ENCODE measurements at places on chromosomes 5 and 9.

- DNase-seq, result no peak
These were observed 23.4 kb upstream of the SCGB3A2 start for GRCh38 chr5:147854894-147855773.

DNA sequence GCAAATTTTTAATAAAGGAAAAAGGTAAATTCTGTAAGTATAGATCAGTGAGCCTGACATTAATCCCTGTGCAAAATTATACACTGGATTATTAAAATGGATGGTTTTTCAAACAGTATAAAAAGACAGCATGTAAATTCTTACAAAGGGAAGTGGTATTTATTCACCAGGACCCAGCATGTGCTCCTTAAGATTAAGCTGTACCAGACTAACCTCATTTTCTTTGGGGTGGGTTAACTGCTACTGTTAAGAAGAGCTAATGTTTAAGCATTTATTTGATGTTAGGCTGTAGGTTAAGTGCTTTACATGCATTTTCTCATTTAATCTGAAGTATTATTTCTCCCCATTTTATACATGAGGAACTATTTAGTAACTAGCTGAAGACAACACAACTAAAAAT lies 60.3 kb upstream of the RFX3 start:
- DNase-seq, result no peak

DNA sequence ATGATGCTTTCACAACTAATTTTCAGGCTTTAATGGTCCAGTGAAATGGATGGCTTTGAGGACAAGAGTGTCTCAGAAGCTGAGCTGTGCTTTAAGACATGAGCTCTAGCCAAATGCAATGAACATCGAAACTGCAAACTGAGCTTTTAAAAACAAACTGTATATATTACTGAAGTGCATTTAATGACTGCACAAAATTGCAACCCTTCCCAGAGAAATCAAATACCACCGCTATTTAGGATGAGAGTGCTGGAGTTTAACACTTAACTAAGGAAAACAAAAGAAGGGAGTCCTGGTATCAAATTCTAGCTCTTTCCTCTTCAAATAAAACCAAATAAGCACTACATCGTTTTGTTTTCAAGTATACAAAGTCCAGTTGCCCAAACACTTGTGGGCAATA lies 163.9 kb downstream of the SLF1 start:
- DNase-seq, result no peak

- no peak for DNase-seq
These were observed 2.5 kb upstream of the TCF7 start for GRCh38 chr5:134111741-134112647.

- DNase-seq, result no peak
These were observed 17.4 kb downstream of the CDH9 start for GRCh38 chr5:27020973-27021372.

DNA sequence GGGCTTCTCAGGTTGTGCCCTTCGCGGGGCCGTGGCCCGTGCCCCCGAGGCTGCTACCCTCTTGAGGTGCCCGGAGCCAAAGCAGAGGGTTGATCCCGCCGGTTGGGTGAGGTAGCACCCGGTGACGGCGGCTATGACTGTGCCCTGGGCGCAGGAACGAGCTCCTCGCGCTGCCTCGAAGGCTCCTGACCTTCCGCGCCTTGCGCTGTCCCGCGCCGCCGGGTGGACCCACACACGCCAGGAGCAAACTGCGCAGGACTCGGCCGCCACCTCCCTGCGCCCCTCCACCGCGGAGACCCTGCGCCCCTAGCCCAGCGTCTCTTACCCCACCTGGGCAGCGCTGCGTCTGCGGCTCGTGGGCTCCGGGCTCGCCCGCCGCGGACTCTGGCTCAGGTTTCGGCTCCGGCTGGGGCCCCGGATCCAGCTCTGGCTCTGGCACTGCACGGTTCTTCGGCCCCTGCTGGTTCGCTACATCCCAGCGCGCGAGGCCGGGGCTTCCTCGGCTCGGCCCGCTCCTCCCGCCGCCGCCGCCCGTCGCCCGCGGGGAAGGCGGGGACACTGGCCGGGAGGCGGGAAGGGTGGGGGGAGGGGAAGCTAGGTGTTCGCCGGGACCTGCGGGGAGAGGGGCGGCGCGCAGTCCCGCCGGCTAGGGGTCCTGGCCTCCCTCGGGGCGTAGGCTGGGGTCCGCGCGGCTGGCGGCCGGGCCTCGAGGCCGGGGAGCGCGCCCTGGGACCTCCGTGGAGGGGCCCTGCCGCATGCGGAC lies 5.4 kb upstream of the PITX1 start:
- DNase-seq, result no peak

GRCh38 chr9:121707477-121708424 lies 56.3 kb downstream of the DAB2IP start:
- no peak for DNase-seq

- DNase-seq, result no peak
These were observed 37.3 kb upstream of the ADRA1B start for GRCh38 chr5:159878988-159879471.

GRCh38 chr9:124364141-124364540 lies 51.1 kb downstream of the PSMB7 start:
- DNase-seq, result no peak

GRCh38 chr9:96413302-96414221 lies 4.6 kb downstream of the ZNF367 start:
- no peak for DNase-seq

GRCh38 chr9:72949244-72949582 lies 3.6 kb downstream of the ALDH1A1 start:
- no peak for DNase-seq

DNA sequence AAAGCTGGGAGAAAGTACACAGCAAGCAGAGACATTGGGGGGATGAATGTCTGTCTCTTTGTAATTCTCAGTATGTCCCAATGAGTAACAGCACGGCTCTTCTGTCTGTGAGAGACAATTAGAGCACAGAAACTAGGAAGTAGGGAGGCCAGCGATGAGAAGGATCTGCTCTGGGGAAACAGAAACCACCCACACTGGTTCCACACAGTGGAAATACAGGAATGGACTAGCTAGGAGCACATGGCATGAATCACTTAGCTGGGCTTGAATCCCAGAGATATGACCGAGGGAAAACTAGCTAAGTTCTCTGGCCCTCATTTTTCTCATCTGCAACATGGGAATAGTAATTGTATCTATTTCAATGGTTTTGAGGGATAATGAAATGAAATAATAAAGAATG lies 895.9 kb downstream of the TLE4 start:
- no peak for DNase-seq

DNA sequence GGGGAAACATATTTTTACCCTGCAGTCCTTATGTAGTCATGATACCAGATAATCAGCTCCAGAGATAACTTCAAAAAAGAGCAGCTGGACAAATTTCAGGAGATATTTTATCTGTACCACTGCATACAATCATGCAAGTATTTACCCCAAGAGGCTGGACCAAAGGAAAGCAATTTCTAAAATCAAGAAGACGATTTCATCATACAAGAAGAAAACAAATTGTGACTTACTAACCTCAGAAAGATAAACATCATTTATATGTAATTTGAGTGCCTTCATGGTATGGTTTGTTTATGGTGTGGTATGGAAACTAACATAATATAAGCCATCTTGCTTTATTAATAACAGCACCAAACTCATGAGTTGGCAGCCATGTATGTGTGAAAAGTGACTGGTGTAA lies 603.6 kb downstream of the PSAT1 start:
- DNase-seq, result no peak

DNA sequence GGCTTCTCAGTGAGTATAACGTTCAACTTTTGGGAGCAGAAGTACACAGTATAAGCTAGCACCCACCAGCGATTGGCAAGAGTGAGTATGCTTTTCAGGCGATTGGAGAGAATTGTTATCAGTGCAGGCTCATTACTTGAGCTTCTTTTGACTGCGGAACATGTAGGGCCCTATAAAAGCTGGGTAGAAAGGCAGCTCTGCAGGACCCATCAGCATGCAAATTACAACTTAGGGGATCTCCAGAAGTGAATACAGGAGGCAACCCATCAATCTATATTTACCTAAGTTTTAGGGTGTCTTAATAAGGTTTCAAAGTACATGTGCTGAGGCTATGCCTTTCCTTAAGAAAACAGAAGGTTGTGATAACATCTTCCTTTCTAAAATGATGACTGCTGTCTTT lies 225.0 kb downstream of the MLLT3 start:
- no peak for DNase-seq

DNA sequence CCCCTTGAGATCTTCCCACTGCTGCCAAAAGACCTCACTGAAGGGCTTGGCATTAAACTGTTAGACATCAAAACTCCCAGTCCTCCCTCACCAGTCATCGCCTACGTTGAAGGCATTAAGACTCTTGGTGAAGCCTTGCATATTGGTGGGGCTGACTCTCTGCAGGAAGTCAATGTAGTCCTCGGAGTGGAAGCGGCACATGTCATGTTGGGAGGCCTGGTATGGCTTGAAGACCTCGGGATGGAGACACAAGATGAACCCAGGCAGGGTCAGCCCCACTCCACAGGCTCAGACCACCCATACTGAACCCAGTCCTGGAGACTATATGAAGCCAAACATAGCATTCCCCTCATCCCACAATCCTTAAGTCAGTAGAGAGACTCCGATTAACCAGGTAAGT lies 1.9 kb downstream of the HDAC3 start:
- DNase-seq, result no peak

DNA sequence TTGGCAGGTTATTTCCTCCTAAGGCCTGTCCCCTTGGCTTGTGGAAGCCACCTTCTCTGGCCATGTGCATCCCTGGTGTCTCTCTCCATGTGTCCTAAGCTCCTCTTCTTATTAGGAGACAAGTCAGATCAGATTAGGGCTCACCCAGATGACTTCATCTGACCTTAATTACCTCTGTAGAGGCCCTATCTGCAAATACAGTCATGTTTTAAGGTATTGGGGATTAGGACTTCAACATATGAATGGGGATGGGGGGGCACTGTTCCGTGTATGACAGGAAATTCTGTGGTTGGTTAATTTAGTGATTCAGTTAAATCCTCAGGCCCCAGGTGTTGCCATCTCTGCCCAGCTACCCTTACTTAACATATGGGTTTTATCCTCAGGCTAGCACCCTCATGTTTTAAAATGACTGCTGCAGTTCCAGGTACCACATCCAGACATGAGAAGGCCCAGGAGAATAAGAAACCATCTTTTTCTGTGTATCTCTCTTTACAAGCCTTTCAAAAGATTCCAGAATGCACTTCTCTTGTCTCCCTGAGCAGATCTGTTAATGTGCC lies 51.9 kb upstream of the RAI14 start:
- no peak for DNase-seq

- no peak for DNase-seq
These were observed 128.7 kb downstream of the BRINP1 start for GRCh38 chr9:119240546-119240945.

GRCh38 chr5:120297616-120298015 lies 166.5 kb upstream of the PRR16 start:
- no peak for DNase-seq

- DNase-seq, result peak; percentile 70
These were observed 34.6 kb upstream of the TNIP1 start for GRCh38 chr5:151115272-151115905.

DNA sequence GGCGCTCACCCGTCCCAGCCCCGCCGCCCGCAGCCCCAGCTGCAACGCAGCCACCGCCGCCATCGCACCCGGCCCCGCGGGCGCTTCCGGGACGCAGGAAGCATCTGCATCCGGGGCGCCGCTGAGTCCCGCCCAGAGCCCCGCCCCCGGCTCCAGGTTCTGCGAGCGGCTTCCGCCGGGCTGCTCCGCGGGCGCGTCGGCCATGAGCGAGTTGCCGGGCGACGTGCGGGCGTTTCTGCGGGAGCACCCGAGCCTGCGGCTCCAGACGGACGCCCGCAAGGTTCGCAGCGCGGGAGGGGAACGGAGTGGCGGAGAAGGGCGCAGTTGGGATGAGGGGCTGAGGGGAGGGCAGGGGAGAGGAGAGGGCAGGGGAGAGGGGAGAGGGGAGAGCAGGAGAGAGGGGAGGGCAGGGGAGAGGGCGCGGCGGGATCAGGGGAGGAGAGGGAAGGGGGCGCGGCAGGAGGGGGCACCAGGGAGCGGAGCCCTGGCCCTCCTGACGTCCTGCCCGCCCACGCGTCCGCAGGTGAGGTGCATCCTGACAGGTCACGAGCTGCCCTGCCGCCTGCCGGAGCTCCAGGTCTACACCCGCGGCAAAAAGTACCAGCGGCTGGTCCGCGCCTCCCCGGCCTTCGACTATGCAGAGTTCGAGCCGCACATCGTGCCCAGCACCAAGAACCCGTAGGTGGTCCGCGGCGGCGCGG lies at the start of the genes SURF1 and SURF2:
Gene SURF1, minus strand, starts transcription at position 97 of the 701 bp plus-strand sequence. Its CDS starts 34 bp downstream, at position 63.
Gene SURF2, plus strand, starts transcription at position 160 of the 701 bp plus-strand sequence. Its CDS starts 43 bp downstream, at position 203.
- peak; percentile 90 for DNase-seq

- no peak for DNase-seq
These were observed 11.5 kb upstream of the FAM120AOS start for GRCh38 chr9:93464876-93465275.

GRCh38 chr5:175290379-175290778 lies 153.6 kb downstream of the DRD1 start:
- no peak for DNase-seq

- no peak for DNase-seq
These were observed 313.5 kb upstream of the PDE4D start for GRCh38 chr5:60207040-60207439.

GRCh38 chr5:74627646-74628279 lies 12.8 kb downstream of the ENC1 start:
- DNase-seq, result no peak

GRCh38 chr5:111580956-111581355 lies 68.6 kb upstream of the STARD4 start:
- DNase-seq, result no peak

- no peak for DNase-seq
These were observed 149.0 kb downstream of the AOPEP start for GRCh38 chr9:94875300-94876020.

- DNase-seq, result no peak
These were observed 3.0 kb upstream of the ERGIC1 start for GRCh38 chr5:172830876-172831662.

DNA sequence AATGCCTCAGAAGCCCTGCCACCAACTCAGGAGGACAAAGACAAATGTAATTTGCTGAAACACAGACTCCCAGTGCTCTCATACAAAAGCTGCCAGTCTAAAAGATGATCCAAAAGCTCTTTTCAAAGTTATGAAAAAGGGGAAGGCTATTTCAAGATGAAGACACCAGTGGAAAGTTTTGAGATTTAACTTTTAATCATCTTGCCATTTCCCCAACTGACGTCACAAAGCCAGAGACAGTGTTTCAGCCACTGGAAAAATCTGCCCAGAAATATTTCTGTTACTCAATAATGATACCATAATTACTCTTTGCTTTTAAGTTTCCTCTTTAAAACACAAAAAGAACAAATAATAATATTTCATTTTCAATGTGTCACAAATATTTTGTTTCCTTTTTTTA lies 20.9 kb downstream of the ENG start:
- DNase-seq, result no peak

DNA sequence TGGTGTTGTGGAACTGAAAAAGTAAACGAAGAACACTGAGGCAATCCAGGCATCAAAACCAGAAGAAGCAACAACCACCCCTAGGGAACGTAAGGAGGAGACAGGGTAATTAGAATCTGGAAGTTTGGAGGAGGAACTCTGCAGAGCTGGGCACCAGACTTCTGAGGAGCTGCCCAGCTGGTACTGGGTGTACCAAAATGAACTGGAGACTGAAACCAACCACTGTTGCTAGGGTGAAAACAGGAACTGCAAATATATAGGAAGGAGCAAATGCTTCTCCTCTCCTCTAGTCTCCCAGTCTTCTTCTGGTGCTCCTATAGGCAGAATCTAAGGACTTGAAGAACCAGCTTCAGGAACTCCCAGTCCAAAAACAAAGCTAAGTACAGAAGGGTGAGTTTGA lies 189.8 kb downstream of the ELAVL2 start:
- no peak for DNase-seq
